ENCODE measurements at places on chromosomes 16 and 17. TPM values are rescaled to one million over a fixed set of nuclear protein-coding genes. Genes with fewer than 3 reads are reported as not detected.

SPATA2L gene
- total RNA-seq, result 19.8 TPM

DLX4 gene
- not detected for total RNA-seq

KIF2B gene
- not detected for total RNA-seq

CHST5 gene
- total RNA-seq, result under 0.01 TPM

MT1H gene
- total RNA-seq, result not detected

ITGB4 gene
- 0.44 TPM for total RNA-seq

ZSWIM7 gene
- 6.3 TPM for total RNA-seq

MCRIP1 gene
- 82.0 TPM for total RNA-seq

CACNG1 gene
- not detected for total RNA-seq

OTOP3 gene
- total RNA-seq, result not detected

TNRC6C gene
- 8.9 TPM for total RNA-seq

C16orf87 gene
- 7.9 TPM for total RNA-seq

KREMEN2 gene
- total RNA-seq, result not detected

MT1F gene
- total RNA-seq, result not detected

CNGB1 gene
- total RNA-seq, result not detected
